ENCODE measurements at places on chromosomes 2 and 18.

GRCh38 chr2:11016735-11017388 lies 105.1 kb downstream of the KCNF1 start:
- no peak for DNase-seq

DNA sequence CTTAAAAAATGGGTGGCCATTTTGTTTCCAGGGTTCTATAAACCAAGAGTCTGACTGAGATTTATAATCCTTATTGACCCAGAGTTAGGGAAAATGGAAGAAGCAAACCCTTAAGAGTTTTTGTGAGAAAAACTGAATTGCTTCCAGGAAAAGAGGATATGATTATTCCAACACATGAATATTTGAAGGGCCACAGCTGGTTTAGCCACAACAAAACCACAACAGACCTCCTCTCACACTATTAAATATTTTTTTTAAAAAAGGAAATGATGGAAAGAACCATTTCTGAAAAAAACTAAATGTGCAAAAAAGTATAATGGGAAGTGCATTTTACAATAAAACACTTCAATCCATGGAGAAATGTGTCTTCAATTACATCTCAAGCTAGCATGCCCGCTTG lies 182.7 kb downstream of the ETAA1 start:
- no peak for DNase-seq

DNA sequence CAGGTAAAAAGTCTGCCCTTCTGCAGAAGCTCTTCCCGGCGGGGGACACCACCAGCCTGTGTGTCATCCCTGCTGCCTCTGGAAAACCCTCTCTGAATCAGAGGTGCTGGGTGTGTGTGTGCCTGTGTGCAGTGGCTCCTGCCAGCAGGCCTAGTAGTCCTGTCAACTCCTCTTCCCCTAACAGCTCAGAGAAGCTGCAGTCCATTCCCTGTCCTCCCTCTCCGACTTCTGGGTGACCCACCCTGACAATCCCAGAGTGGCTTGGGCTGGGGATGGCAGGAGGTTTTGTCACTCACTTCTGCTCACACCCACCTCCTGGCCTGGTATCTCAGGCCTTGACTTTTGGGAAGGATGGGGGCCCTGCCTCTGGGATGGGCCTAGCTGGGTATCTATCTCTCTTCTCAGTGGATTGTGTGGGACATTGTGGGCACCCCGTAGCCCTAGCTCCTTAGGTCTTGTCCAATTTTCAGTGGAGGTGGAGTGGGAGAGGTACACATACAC lies 2.3 kb downstream of the WNT10A start:
- no peak for DNase-seq

GRCh38 chr2:5093518-5093917 lies 598.7 kb upstream of the SOX11 start:
- DNase-seq = no peak

Data from AG09309 (cell line).